ENCODE measurements at places on chromosomes 6 and 20. TPM values are rescaled to one million over a fixed set of nuclear protein-coding genes. Genes with fewer than 3 reads are reported as not detected.

EPHA7 gene
- polyA plus RNA-seq: 6.5 TPM

DNA sequence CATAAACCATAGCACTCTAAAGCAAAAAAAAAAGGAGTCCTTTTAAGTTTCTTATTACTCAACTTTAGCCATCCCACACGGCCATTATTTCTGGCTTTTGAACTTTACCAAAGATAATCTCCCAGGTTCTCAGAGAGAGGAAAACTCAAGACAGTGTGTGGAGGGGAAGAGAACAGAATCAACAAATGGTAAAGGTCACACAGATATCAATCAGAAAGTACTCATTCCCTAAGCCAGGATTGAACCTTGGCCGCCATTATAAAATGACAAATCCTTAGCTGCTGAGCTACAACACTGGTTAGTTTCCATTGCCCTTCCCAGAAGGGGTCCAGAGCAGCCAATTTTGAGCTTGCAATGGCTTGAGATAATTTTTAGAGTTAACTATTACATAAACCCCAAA, 10.1 kb upstream of the TRIM38 start:
- peak; percentile 74 for DNase-seq

DNA sequence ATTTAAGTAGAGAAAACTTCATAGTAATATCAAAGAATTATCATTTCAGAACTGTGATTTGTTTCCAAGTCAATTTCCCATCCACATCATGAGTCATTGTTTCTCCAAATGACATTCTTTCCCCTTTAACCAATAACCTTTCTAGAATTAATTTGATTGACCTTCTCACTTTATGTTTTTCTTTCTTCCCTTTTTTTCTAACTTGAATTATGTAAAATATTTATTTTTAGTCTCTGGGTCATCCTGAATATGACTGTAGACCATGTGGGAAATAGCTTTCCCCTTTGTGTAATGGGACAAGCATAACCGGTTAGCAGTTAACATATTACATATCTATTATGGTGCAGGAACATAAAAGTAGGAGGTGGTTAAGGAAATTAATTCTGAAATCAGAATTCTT, 291.1 kb downstream of the GJA1 start:
- DNase-seq: no peak

GRCh38 chr20:35661908-35662307, 2.8 kb downstream of the CPNE1 start:
- DNase-seq: no peak

GRCh38 chr20:47379433-47380150, 23.1 kb upstream of the ZMYND8 start:
- no peak for DNase-seq

All from large intestine (tissue), 12 donors.